Left lung (tissue), 14 donors: ENCODE measurements at places on chromosomes 5 and 9.

DNA sequence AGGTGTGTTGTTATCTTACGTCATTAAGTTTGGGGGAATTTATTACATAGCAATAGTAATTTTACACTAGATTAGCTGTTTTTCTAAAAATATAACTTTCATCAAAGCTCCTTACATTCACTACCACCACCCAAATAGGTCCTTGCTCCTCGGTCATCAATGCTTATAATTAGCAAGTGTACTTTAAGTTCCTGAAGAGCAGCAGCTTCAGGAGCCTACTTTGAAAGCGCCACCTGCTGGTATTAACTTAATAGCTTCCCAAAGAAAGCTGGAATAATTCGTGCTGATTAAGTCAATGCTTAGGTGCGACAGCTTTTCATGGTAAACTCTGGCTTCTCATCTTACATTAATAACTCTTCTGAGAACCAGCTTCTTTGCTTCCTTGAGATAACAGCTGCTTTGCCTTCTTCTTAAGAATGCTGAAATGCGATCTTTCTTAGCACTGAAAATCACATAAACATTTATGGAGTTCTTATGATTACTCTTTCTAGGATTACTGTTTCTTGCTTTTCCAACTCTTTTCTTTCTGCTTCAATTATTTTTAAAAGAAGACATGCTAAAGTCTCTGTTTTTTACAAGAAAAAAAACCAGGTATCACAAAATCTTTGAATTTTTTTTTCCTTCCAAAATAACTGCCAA is 10.0 kb upstream of the C5 start:
- DNase-seq, result no peak

DNA sequence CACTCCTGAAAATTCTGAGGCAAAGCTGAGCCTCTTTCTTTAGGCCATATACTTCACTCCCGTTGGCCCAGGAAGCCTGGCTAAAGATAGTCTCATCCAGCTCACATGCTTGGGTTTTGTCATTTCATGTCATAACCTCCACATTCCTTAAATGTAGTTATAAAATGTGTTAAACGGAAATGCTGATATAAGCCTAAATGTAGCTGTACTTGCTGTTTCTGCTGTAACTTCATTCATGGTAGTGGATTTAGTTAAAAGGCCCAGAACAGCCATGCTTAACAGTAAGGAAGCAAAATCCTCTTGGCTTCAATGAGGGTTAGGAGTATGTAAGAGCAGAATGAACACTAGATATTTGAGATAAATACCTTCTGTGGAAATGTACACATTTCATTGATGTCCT is 135.8 kb upstream of the TMEM161B start:
- DNase-seq, result no peak

- DNase-seq, result no peak
Measured at GRCh38 chr5:123427281-123427680, 4.1 kb upstream of the CEP120 start.

DNA sequence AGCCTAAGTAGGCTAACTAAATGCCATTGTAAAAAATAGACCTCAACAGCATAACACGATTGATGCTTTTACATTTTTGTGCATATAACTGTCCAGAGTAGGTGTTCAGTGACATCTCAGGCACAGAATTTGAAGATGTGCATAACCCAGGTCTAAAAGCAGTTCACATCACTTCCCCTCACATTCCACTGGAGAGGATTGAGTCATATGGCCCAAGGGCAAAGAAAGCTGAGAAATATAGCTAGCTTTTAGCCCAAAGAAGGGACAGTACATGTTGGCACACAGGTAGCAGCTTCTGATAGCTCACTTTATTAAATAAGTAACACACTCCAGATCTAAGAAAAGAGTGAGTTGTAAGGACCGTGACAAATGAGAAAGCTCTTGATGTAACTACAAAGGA is 2259.5 kb upstream of the WWC1 start:
- no peak for DNase-seq

DNA sequence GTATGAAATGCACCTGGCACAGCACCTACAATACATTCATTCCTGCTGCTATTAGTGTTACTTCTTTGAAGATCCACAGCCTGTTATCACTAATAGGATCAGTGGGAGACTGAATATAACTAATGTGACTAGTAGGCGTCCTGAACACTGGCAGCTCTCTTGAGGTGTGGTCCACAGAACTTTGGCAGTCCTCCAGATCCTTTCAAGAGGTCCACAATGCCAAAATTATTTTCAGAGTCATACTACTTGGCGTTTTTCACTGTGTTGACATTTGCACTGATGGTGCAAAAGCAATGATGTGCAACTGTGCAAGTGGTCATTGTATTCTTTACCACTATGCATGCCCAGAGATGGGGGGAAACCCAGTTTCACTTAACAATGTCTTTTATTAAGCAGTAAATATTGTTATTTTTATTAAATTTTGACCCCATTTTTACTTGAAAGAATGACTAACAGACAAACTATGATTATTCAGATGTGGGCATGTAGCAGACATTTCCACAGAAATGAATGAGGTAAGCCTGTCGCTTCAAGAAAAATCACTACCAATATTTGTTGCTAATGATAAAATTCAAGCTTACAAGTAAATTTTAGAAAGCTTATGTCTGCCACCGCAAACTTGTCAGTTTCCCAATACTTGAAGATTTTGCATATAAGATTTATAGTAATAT is 48.9 kb downstream of the ADRB2 start:
- no peak for DNase-seq

DNA sequence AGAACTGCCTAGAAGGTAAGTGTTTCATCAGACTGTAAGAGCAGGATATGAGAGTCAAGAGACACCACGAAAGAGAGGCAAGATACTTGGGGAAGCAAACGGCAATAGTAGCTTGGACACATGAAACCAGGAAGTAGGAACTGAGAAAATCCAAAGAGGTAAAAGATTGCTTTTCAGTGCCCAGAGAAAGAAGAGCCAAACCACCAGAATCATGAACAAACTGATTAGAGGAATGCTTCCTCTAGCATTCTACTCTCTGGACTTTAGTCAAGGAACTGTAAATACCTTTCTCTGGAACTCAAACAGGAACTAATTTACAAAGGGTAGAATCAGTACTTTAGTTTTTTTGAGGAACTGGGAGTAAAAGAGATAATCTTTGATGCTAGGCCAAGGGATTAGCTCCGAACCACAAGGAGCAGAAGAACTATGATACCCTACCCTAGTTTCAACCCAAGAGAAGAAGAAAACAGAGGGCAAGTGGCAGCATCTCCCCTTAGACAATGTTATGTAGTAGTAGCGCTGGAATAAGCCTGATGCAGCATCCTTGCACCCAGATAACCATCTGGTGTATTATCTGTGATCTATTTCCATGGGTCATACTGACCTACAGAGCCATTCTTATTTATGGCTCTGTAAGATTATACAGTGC is 41.3 kb downstream of the EFCAB9 start:
- no peak for DNase-seq

DNA sequence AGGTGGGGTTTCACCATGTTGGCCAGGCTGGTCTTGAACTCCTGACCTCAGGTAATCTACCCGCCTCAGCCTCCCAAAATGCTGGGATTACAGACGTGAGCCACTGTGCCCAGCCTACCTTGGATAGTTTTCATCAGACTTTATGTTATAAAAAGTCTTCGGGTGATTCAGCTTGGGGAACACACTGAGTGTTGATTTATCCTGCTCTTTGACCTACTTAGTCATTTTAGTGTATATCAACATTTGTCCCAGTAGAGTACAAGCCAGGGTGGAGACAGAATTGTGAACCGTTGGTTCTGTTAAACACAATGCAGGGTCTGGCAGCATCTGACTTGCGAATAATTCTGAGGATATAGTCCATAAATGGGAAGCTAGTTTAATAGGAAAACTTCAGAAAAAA is 39.7 kb downstream of the NFX1 start:
- DNase-seq, result no peak

- DNase-seq, result no peak
Measured at GRCh38 chr5:43152946-43153345, 32.2 kb downstream of the ZNF131 start.

DNA sequence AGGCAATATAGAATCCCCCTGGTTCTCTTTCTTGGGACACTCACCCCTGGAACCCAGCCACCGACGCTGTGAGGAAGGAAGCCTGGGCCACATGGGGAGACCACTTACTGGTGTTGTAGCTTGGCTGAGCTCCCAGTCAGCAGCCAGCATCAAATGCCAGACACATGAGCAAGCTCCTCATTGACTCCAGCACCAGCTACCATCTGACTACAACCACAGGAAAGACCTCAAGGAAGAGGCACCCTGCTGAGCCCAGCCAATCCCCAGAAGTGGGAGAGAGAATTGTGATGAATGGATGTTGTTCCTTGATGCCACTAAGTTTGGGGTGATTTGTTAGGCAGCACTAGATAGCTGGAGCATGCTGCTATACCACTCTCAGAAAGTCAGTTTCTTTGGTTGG is 36.0 kb downstream of the BNIP1 start:
- DNase-seq, result no peak

DNA sequence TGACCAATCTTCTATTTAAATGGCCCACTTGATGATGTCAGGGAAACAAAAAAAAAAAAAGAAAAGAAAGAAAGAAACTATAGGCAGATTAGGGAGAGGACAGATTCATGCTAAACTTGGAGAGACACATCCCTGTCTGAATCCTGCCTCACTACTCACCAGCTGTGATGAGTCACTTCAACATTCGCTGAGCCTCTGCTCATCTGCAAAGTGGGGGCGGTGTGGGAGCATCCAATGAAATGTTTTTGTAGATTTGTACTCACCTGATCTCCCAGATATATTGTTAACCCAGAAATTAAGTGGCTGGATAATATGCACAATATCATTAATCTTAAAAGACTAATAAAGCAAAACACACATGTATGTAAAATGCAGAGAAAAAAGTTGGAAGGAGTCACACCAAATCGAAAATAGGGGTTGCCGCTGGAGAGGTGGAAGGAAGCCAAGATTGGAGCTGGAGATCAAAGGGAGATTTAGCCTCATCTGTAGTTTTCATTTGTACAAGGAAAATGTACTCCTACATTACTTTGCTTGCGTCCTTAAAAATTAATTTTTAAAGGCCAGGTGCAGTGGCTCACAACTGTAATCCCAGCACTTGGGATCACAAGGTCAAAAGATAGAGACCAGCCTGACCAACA is 17.0 kb upstream of the ERGIC1 start:
- DNase-seq, result no peak

DNA sequence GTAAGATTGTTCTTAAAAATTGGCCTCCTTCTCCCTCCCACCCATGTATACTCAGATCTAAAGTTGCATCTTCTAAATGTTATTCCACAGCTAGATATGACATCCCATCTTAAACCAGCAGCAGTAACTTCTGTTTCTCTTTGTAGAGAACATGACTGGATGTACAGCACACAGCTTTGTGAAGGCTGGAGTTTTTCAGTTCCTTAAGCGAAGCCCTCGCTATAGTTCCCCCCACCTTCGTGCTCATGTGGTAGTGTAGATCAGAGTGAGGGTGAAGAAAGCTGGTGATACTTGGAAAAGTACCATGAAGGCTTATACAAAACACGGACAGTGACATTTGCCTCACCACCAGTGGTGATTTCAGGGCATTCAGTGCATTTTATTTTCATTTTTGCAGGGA is 137.5 kb downstream of the MAT2B start:
- DNase-seq, result no peak

GRCh38 chr5:172834415-172835289 is 601 bp downstream of the ERGIC1 start:
- no peak for DNase-seq

GRCh38 chr5:10635867-10636350 is 72.0 kb downstream of the ANKRD33B start:
- DNase-seq, result peak; percentile 74
